ENCODE measurements at places on chromosomes 2 and 18.

GRCh38 chr2:21291426-21291825 is 167.7 kb downstream of the TDRD15 start:
- no peak for DNase-seq

DNA sequence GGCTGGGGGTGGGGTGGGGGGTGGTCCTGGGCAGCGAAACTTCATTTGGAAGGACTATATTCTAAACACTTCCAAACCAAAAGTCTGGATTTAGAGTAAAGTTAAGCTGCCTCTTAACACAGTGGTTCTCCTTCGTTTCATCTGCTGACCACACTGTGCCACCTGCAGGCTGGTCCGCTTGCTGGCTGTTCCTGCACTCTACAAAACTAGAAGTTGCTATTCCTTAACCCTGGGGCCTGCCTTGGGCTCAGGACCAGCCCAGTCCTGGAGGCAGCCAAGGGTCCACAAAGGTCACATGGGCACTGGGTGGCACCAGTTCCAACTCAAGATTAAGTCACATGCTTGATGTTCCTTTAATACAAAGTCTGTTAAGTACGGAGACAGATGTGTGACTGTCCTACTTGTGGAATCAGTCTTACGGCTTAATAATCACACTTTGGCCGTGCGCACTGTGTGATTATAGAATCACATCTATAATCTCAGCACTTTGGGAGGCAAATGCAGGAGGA is 195.4 kb downstream of the FAM210A start:
- DNase-seq = peak; percentile 50

- no peak for DNase-seq
Observed at GRCh38 chr2:136235546-136235945, 117.6 kb upstream of the CXCR4 start.

GRCh38 chr2:74756356-74756890 is 77.5 kb upstream of the HK2 start:
- no peak for DNase-seq

- no peak for DNase-seq
Observed at GRCh38 chr2:21928292-21928691, 804.5 kb downstream of the TDRD15 start.

GRCh38 chr2:179177694-179178093 is 86.9 kb downstream of the SESTD1 start:
- DNase-seq = no peak

- DNase-seq = no peak
Observed at GRCh38 chr2:58180635-58181034, 60.5 kb downstream of the FANCL start.

DNA sequence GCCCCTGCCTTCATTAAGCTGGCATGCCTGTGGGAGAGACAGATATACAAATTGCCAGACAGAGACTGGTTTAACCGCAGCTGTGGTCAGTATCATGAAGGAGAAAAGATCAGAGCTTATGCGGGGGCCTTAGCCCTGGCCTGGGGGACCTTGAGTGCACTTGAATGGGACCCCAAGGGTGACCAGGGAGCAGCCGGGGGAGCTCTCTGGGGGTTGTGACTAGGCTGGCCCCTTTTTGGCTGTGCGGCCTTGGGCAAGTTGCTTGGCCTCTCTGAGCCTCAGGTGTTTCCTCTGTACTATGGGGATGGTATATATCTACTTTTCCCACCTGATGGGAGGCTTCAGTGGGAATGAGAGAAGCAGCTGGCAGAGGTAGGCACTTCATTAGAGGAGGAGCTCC is 35.7 kb downstream of the INHBB start:
- DNase-seq = no peak
